ENCODE measurements at places on chromosomes 3 and 15.

DNA sequence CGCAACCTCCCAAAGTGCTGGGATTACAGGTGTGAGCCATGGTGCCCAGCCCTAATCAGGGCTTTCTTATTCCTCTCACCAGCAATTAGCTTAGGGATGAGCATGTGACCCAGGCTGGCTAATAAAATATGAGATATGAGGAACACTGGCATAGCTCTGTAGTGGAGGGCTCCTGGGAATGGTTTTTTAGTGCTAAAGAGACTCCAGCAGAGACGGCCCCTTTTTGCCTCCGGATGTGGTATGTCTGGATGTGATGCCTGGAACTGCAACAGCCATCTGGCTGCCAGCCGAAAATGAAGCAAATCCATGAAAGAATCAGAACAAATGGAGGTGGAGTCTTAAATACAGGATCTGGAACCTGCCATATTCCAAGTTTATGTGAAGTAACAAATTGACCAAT lies 69.1 kb upstream of the MAGI1 start:
- no peak for DNase-seq

DNA sequence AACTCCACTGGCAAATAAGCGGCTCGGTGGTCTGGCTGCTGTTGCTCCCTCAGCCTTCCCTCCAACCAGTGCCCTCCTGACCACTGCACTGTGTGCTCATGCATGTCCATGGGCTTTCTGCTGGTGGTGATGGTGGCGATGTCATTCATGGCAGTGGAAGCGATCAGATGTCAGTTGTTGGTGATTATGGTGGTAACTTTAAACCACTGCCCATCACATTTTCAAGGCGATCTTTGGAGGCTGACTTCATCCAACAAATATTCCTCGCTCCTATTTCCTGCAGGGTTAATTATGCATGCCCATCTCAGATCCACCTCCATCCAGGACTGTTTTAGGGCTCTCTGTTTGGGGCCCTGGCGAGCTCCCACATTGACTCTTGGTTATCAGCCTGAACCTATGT lies 13.4 kb upstream of the HCN4 start:
- DNase-seq: no peak

- DNase-seq: no peak
These were observed 31.1 kb downstream of the PTPN23 start for GRCh38 chr3:47411696-47412452.

DNA sequence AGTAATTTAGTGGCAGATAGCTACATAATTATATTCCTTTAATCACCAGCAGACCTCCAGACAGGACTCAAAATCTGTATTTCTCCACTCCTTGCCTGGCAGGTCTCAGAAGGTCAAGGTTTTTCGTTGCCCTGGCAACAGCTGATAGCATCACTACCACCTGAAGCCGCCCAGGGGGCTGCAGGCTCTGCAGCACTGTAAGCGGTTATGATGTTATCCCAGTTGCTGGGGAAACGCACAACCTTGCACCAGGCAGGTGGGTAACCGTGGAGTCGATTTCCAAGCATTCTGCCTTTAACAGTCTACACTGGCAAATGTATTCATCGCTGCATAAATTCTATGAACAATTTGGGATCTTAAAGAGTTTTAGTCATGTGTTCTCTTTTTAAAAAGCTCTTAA lies 756.3 kb downstream of the NTRK3 start:
- no peak for DNase-seq

- no peak for DNase-seq
These were observed 100.3 kb downstream of the APBA2 start for GRCh38 chr15:28986108-28986507.

DNA sequence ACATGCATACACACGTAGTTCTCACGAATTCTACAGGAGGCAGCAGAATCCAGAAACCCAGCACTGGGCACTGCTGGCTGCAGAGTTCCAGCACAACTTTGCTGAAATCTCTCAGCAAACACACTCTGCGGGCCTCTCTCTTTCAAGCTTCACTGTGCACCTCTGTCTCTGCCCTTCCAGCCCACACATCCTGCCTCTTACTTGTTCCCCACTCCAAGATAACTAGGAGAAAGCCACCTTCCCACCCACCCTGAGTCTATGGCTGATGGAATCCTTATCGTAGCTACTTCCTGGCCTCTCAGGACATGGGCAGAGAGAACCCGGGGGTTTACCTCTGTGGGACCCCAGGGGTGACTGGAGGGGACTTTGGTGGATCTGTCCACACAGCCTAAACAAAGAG lies 11.9 kb downstream of the ANP32A start:
- DNase-seq: no peak

DNA sequence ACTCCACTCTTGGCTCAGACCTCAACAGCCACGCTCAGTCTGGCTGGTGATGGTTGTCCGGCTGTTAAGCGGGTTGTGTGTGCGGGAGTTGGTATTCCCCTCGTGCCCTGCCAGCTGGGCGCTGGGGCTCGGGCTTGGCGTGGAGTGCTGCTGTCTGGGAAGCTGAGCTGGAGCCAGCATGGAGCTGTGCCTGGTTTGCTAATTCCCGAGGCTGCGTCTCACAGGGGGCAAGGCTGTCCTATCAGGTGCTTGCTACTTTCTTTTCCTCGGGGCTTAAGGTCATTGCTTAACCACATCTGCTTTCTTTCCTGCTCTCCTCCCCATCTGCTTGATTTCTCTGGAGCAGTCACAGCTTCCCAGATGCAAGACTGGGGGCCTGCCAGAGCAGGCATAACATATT lies 29.9 kb downstream of the PDIA5 start:
- no peak for DNase-seq

DNA sequence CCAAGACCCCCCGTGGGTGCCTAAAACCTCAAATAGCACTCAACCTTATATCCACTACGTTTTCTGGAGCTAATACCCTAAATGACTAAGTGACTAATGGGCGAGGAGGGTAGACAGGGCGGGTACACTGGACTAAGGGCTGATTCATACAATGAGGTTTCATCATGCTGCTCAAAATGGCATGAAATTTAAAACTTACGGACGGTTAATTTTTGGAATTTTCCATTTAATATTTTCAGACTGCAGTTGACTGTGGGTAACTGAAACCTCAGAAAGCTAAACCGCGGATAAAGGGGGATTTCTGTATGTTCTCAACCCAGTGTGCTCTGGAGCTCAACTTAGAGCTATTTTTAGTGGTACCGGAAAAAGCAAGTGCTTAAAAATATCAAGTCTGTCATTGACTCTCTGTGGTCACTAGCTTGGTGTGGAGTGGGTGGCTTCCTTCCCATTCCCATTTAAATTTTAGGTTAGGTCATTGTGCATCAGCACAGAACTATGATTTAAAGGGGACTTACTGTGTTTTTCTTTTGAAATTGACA lies 72.9 kb downstream of the LRRC28 start:
- DNase-seq: no peak

- no peak for DNase-seq
These were observed 83.4 kb downstream of the SLCO3A1 start for GRCh38 chr15:91936927-91937326.

DNA sequence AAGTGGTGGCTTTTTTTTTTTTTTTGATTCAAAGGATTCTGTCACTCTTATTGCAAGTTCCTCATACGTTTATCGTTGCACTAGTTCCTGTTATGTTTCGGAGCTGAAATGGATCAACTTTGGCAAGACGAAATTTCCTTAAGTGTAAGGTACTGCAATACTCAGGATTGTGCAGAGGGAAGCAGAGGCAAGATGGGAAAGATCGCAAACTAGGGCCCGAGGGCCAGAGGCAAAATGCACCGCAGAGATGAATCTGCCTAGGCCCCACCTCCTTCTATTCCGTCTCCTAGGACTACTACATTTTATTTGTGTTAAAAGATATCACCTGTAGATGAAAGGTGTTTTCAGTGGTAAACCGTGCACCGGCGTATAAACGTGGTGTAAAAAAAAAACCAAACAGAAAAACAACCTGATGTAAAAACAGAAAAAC lies 331 bp downstream of the RNU6-1 start:
- DNase-seq: no peak

Data from stimulated activated CD8-positive, alpha-beta memory T cell treated with anti-CD3 and anti-CD28 coated beads, Interleukin-7, amount 100 ng/mL, for 1 hour (primary cell).